ENCODE measurements at places on chromosomes 5 and 9.
A peak's percentile ranks its signal among the peaks of the same experiment; 100 is the strongest.

DNA sequence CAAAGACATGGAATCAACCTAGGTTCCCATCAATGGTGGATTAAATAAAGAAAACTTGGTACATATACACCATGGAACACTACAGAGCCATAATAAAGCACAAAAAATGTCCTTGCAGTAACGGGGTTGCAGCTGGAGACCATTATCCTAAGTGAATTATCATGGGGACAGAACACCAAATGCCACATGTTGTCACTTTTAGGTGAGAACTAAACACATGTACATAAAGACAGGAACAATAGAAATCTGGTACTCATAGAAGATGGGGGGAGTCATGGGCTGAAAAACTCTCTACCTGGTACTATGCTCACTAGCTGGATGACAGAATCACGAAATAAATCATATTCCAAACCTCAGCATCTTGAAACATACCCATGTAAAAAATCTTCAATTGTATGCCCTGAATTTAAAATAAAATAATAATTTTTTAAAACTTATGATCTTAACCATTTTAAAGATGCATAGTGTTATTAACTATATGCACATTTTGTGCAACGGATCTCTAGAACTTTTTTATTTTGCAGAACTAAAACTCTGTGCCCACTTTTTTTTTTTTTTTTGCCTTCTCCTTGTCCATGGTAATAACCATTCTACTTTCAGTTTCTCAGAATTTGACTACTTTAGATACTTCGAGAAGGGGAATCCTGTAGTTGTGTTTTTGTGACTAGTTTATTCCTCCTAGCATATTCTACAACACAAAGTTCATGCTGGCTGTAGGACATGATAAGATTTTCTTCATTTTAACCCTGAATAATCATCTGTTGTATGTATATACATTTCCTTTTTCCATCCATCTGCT is 1081.6 kb upstream of the ACO1 start:
- no peak for DNase-seq

DNA sequence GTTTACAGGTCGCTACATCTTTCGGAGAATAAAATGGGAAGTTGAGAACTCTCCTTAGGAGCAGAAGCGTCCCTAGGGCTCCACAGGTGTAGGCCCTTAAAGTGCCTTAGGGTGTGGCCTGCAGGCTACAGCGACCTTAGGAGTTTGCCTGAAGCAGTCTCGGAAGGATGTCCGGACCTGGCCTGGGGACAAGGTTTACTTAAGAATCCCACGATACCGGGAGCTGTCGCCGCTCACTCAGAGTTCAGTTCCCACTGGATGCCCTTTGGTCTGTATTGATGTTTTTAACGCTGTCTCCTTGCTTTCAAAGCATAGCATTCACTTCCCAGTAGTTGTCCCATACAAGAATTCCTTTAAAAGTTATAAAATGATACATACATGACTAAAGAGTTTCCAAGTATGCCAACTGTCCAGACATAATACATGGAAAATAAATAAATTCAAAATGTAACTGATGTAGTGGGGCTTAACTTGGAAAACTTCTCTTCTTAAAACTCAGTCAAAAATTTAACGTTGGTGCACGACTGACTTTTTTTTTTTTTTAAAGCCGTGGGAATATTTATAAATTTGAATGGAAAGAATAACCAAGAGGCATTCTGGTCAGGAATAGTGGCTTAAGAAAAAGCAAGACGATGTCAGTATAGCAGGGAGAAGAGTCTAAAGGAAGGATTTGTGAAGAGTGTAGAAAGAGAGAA is 848 bp downstream of the RAD50 start:
- DNase-seq = peak; percentile 36

- no peak for DNase-seq
These were observed 177.2 kb downstream of the TMEM38B start for GRCh38 chr9:105871540-105871939.

GRCh38 chr9:80831751-80832150 is 857.6 kb downstream of the TLE1 start:
- DNase-seq = no peak

GRCh38 chr5:27594141-27594540 is 555.8 kb upstream of the CDH9 start:
- DNase-seq = no peak

DNA sequence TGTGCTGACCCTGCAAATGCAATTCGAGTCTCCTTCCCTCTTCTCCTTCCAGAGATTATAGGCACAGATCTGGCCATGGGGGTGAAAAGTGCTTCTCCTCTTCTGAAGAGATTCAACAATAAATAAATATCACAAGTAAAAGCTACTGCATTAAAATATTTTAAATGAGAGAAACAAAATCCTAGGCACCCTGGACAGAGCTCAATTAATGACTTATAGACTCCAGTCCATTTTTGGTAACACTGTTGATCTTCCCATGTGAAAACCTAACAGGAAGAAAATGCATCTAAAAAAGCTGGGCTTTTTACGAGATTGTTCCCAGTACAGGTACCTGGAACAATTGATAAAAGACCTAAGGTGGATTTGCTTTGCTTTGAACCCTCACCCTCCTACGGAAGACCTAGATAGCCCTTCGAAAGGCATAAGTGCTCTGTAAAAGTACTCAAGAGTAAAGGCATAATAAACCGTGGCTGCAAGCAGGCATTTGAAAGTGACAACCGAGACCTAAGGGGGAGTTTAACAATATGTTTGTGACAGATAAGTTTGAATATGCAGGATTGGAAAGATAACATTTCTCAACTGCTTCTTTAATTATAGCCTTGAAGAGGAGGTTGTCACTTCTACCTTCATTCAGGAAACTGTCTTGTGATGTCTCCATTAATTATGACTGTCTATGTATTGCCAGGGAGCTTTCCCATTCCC is 29.4 kb upstream of the MED10 start:
- no peak for DNase-seq
